ENCODE measurements at places on chromosomes 2 and 18.

DNA sequence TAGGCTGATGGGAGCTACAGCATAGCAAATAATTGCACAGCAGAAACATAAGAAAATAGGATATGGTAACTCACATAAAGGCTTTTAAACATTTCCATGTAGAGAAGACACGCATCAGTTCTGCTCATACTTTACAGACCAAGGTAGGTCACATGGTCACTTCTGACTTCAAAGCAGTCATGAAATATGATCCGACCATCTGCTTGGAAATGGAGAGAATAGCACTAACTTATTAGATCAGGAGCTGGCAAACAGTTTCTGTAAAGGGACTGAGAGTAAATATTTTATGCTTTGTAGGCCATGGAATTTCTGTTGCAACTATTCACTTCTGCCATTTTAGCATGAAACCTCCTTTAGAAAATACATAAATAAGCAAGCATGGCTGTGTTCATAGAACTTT lies 936.6 kb upstream of the FANCL start:
- no peak for DNase-seq

GRCh38 chr2:70247364-70248180 lies 856 bp downstream of the TIA1 start:
- no peak for DNase-seq

DNA sequence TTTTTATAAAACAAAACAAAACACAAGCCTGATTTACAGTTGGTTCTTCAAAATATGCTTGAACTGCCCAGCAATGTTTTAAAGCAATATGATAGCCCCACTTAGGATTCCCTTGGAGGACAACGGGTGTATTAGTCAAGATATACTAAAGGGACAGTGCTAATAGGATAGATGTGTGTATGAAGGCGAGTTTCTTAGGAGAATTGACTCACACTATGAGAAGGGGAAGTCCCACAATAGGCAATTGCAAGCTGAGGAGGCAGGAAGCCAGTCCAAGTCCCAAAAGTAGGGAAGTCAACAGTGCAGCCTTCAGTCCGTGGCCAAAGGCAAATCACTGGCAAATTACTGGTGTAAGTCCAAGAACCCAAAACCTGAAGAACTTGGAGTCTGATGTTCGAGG lies 167.9 kb downstream of the CBLN2 start:
- DNase-seq, result no peak

DNA sequence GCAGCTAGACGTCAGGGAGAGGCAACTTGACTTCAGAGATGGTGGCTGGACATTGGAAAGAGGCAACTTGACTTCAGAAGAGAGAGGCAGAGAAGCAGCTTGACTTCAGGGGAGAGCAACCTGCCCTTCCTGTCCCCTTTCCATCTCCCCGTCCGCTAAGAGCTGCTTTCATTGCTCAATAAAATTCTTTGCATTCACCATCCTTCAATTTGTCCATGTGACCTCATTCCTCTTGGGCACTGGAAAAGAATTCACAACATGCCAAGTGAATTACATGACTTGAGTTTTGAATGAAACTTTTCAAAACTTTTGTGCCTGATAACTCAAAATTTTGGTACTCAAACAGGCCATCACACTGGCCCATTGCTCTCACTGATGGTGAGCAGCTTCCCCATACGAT lies 158.9 kb downstream of the DPP4 start:
- no peak for DNase-seq

- DNase-seq, result no peak
Measured at GRCh38 chr2:47917276-47917961, 11.1 kb upstream of the FBXO11 start.

GRCh38 chr2:86081724-86082123 lies 24.0 kb downstream of the POLR1A start:
- no peak for DNase-seq

- no peak for DNase-seq
Measured at GRCh38 chr18:32983721-32984120, 210.9 kb upstream of the KLHL14 start.

DNA sequence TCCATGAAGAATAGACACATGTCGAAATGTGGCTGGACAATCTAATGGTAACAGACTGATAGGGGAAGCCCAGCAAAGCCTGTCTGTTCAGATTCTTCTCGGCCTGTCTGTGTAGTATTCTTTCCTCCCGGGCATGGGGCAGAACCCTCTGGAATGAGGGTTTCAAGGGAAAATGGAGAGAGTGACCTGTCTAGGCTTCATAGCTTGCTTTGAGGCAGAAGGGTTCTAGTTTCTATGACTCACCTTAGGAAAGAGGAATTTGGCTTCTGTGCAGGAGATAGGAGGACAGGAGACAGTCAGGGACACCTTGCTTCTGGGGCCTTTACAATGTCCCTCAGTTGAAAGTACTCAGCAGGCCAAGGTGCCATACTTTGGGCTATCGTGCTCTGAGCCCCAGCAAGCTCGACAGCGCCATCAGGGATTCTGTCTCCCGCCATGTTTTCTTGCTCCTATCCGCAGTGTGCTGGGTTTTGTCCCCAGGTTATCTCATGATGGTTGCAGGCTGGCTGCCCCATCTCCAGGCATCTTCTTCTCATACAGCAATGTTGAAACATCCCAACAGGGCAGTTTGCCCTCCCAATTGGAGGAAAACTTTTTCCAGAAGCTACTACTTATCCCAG lies 74.7 kb upstream of the TLK1 start:
- DNase-seq, result no peak

DNA sequence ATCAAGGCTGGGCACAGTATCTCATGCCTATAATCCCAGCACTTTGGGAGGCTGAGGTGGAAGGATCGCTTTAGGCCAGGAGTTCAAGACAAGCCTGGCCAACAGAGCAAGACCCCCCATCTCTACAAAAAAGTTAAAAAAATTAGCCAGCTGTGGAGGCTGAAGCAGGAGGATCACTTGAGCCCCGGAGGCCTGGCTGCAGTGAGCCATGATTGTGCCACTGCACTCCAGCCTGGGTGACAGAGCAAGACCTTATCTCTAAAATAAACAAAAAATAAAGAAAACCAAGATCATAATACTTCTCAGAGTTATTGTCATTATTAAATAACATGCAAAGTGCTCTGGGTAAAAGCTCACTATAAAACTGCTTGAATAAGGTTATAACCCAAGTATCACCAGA lies 14.9 kb downstream of the IL1RN start:
- DNase-seq, result no peak

DNA sequence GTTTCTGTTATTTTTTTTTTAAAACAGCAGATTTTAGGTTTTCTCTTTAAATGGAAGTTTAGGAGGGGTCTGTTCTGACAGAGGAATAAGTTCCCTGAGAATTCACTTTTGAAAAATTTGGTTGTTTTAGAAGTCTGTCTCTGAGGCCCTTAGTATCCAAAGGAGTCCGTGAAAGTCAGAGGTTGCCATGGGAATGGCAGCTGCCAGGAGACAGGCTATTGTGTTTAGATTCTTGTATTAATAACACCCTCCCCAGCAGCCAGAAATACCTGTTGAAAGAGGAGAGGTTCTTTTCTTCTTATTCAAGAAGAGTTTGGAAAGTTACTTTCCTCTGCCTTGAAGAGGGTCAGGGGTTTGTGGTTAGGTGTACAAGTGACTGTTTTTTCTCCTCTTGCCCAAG lies 29.5 kb downstream of the TNP1 start:
- no peak for DNase-seq

GRCh38 chr2:6203291-6203959 lies 511.2 kb downstream of the SOX11 start:
- DNase-seq, result no peak

GRCh38 chr18:58716060-58716756 lies 44.9 kb downstream of the MALT1 start:
- peak; percentile 68 for DNase-seq

DNA sequence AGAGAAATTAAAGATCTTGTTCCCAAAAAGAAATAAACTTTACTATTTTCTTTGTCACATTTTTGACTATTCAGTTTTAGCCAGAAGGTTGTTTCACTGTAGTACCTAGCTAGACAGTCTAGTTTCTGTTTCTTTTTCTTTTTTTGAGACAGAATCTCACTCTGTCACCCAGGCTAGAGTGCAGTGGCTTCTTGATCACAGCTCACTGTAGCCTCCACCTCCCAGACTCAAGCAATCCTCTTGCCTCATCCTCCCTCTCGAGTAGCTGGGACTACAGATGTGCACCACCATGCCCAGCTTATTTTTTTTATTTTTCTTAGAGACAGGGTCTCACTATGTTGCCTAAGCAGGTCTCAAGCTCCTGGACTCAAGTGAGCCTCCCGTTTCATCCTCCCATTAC lies 2.2 kb downstream of the RBM45 start:
- DNase-seq, result no peak

- DNase-seq, result no peak
Measured at GRCh38 chr18:78123926-78124797, 855.5 kb upstream of the SALL3 start.

- DNase-seq, result no peak
Measured at GRCh38 chr18:6661692-6662415, 67.7 kb upstream of the ARHGAP28 start.

DNA sequence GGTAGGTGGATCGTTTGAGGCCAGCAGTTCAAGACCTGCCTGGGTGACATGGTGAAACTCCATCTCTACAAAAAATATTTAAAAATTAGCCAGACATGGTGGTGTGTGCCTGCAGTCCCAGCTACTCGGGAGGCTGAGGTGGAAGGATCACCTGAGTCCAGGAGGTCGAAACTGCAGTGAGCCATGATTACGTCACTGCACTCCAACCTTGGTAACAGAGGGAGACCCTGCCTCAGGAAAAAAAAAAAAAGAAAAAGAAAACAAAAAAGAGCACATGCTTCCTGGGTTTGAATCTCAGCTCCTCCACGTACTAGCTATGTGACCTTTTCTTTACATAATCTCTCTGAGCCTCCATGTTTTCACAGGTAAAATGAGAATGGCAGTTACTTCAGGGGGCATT lies 107.5 kb upstream of the STPG4 start:
- DNase-seq, result no peak

- no peak for DNase-seq
Measured at GRCh38 chr18:68764016-68764415, 33.9 kb upstream of the CCDC102B start.

DNA sequence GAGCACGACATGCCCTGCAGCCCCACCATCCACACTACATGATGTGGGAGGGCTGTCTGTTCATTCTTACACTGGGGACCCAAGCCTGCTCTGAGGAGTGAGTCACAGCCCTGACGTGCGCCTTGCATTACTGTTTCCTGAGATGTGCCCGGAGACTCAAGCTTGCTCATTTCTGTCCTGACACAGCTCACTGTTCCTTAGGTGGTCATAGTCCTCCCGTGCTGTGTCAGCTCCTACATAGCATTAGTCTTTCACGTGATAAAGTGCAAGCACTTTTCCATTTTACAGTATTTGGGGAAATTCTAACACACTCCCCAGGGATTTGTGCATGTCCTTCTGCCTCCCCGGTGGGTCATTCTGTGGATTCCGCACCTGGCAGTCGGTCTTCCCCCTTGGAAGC lies 46.2 kb upstream of the TRIM43B start:
- no peak for DNase-seq

DNA sequence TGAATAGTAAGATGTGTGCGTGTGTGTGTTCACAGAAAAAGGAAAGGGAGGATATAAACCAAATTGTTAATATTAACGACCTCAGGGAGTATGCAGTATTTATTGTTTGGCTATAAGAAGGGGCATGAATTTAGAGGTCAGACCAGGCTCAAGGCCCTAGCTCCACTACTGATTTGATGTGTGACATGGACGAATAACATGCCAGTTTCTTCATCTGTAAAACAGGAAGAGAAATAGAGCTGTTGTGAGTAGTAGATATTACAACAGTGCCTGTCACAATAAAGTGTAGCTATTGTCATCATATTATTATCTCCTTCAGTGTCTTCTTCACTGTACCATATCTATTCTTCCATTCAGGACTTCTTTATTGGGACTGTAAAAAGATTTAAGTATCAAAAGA lies 4.1 kb upstream of the MAT2A start:
- no peak for DNase-seq

DNA sequence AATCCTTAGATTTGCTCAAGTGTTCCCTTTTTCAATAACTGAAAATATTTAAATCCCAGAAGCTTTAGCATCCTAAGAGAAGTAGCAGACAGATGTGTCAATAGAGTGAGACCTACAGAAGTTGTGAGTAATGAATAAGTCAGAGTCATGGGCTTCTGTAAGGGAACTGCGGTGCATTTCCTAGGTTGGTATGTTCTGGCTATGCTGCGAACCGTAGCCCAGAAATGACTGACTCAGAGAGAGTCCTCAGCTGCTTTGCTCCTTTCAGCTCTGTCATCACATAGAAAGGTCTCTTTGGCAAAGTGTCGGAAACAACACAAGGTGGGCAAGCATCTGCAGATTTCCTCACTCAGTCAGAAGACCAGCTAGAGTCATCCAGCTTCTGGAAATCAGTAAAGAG lies 297.1 kb downstream of the ARHGAP15 start:
- no peak for DNase-seq

- no peak for DNase-seq
Measured at GRCh38 chr2:201254081-201254730, 6.1 kb upstream of the CASP8 start.

- no peak for DNase-seq
Measured at GRCh38 chr2:109318949-109319342, 189.9 kb downstream of the SH3RF3 start.

DNA sequence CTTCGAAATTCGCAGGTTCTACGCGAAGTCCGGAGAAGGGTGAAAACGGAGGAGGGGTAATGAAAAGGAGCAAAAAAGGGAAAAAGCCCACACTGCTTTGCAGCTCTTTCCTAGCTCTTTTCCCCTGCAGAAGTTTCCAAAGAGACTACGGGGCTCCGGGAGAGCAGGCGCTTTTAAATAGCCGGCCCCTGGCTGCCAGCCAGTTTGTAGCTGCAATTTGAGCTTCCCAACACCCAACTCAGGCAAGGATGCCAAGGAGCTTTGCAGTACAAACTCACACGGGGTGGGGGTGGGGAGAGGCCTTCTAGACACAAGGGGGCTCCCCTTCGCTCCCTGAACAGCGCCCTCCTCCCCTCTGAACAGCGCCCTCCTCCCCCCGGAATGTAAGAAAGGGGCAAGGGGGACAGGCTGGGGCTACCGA lies at the start of gene IGFBP5:
TSS of gene IGFBP5 (minus strand) at position 149 of the 421 bp plus-strand sequence. CDS start 774 bp downstream, outside the sequence.
- DNase-seq, result no peak

DNA sequence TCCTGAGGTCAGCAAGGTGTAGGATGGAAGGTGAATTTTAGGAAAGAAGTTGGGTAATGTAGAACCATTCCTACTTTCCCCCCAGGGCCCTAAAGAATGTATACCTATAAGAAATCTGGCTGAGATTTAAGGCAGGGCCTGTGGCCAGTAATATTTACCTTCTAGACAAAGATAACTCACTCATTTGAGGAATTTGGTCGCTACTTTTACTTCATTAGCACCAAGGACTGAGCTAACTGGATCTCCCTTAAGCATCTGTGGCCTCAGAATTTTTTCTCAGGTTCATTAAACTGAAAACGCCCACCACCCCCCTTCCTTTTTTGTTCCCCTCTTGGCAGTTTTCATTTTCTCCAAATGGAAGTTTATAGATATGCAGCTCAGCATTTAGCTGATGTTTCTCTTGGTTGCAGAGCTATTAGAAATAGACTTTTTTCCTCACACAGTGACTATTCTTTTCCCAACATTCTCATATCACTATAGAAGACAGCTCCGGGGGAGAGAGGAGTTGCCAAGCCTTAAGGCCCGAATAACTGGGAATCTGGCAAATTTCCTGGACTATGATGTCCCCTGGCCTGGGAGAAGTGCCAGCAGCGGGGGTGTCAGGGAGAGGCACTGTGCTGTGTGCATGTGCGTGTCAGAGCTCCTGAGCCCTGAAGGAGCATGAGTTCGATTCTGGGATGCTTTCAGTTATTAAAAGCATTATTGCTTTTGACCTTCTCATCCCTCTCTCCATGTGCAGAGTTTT lies 310.9 kb downstream of the PRKCE start:
- DNase-seq, result no peak

Data from T-cell (primary cell).